Foreskin keratinocyte (primary cell): ENCODE measurements at places on chromosomes 6 and 20. TPM values are rescaled to one million over a fixed set of nuclear protein-coding genes. Genes with fewer than 3 reads are reported as not detected.

Gene KIF25
- not detected in 2 replicates for total RNA-seq

Gene PRDM13
- not detected in 2 replicates for total RNA-seq

Gene GPR63
- 2.8 and 3.2 TPM in 2 replicates for total RNA-seq

Gene OPRL1
- 0.10 and 0.14 TPM in 2 replicates for total RNA-seq

Gene SPTLC3
- 7.8 TPM in 2 replicates for total RNA-seq

Gene PSORS1C1
- 7.4 and 10.5 TPM in 2 replicates for total RNA-seq

DNA sequence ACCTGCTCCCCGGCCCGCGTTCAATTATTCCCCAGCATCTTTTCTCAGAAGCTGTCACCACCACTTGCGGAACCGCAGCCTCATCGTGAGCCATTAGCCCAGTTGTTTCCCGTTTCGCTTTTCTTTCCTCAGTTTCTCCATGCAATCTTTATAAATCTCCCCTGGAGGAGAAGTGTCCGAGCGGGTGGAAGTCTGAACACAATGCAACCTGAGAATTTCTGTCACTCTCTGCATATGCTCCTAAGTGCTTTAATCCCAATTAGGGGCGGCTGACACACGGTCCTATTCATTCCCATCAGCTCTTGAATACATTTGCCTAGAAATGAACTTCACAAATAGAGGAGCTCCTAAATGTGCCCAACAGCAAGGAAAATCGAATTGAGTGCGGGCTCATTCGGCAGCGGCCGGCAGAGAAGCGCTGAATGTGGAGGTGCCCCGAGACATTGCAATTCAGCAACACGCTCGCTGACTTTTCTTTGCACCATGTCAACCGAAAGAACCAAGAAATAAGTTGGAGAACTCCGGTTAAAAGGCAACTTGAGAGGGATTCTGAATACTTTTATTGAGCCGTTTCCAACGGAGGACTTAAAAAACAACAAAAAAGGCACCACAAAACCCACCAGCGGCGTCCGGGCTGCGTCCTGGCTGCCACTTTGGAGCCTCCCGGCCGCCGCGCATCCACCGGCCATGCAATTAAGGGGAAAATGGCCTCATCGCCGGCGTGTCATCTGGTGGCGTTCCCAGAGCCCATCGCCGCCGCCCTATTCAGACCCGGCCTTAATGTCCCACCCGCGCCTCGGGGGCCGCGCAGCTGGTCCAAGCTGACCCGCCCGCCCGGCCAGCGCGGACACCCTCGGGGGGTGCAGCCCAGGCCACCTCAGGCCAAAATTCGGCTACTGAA is 3.9 kb upstream of the PRDM13 start:
- no peak for DNase-seq

DNA sequence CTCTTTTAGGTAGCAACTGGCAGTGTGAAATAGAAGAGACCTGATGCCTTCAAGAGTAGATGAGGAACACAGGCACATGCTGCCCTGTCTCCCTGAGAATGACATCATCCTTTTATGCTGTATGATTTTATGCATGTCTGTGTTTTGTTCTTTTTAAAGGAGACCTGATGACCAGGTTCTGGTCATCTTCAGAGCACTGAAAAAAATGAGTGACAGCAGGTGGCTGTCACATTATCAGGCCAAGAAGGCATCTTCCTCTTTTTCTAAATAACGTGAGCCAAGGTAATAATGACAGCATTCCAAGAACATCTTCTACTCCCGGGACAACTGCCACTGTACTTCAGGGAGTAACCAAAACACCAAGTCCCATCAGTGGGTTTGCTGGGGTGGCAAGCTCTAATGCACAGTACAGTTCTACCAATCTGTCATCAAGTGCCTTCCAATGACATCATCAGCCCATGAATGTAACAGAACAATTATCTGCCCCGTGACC is 28.9 kb downstream of the CNKSR3 start:
- DNase-seq, result no peak

DNA sequence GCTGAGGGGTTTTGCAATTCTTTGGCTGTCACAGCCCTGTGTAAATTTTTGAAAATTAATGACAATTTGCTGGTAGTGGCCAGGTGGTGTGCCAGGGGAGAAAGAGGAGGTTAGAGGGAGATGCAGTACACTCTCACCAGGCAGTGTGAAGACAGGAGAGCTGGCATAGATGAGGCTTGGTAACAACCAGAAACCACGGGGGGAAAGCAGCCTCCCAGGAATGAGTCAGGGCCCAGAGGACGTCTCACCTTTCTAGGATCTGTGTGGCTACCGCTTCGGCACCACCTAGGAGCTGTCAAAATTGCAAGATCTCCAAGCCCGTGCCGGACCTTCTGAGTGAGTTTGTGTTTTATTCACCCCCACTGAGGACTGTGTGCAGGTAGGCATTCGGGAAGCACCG is 171.4 kb downstream of the PACRG start:
- no peak for DNase-seq

DNA sequence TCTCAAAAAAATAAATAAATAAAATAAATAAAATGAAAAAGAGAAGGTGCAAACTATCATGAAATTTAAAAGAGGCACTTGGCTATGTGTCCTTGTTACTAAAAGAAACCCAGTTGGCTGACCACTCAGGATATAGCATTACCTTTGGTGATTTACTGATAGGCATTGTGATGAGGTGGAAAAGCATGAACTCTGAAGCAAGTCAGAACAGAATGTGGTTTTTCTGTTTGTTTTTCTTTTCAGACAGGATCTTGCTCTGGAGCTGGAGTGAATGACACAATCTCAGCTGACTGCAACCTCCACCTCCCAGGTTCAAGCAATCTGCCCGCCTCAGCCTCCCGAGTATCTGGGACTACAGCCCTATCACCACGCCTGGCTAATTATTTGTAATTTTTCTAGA is 31.9 kb downstream of the ZNF184 start:
- peak; percentile 64 for DNase-seq

GRCh38 chr6:53498649-53499048 is 46.3 kb downstream of the GCLC start:
- no peak for DNase-seq

DNA sequence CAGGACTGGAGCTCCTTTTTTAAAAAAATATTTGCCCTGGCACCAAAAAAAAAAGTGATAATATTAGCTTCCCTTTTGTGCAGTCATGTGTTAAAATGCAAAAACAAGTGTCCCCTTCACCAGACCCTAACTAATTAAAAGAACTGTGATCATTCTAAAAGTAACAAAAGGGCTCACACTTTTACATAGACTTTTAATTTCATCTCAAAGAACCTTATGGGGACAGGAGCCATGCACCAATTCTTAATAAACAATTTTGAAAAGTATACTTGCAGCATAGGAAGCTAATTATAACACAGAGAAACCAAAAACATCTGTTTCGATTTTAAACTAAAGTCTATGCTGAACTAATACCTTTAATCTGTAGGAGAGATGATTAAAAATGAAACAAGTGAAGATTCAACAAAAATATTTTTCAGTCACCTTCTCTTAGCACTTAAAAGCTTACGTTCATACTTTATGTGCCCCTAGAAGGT is 17.3 kb downstream of the STX7 start:
- no peak for DNase-seq

- peak; percentile 65 for DNase-seq
Observed at GRCh38 chr6:154996841-154997311, 1.8 kb downstream of the TIAM2 start.

- DNase-seq, result no peak
Observed at GRCh38 chr6:22146931-22147701, 149.7 kb downstream of the PRL start.

DNA sequence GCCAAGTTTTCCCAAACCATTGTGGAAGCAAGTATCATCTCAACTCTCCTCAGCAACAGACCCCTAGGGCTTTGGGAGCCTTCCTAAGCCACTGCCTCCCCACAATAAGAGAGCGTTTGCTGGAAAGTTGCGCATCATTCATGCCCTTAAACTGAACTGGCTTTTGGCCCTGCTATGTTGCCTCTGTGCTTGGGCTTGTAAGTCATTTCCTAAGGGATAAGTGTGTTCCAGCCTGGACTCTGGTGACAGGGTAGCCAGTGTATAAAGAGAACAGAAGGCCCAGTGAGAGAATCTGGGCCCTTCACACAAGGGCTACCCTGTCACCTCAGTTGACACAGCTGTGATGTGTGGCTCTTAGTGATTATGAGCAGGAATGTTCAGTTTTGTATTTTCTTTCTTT is 77.8 kb downstream of the COL9A1 start:
- DNase-seq, result no peak

DNA sequence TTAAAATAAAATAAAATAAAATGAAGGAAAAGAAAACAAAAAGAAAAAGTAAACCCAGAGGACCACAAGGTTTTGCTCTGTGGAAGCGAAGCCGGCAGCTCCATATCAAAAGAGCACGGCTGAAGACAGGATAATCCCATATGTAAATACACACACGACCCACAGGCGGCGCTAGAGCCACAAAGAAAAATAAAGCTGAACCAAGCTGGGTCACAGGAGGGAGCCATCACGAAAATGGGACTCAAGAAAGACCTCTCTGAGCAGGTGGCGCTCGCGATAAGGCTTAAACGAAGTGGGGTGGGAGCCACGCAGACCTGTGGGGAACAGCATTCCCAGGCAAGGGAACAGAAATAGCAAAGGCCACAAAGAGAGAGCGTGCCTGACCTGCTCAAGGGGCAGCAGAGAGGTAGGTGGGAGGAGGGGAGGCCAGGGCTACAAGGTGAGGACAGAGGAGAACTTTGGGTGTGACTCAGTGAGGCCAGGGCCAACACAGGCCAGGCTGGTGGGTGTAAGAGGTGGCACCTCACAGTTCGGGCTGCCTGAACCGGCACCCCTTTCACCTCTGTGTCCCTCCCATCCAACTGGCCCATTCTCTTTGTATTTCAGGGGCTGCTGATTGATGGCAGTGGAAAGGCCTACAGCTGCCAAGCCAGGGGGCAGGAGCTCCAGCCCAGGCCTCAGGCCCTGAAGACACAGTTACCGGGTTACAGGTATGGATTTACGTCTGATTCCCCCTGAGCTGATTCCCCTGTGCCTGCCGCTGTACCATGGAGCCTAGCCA is 26.0 kb downstream of the PTGIS start:
- peak; percentile 32 for DNase-seq

- no peak for DNase-seq
Observed at GRCh38 chr20:47799116-47799715, 13.9 kb upstream of the SULF2 start.

DNA sequence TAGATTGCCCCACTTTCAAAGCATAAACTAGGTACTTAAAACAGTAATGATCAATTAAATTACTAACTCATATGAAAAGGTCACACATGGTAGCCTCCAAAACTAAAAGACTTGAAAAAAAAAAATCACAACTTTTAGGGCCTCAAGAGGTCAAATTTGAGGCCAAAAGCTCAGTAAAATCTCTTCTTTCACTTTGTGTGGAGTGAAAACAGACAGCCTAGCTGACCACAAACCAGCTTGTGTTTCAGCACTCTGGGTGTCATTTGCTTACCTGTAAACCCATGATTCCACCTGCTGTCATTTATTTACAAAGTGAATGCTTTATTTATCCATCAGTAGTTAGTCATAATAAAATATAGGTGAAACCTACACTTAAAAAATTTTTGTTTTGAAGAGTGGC is 34.0 kb downstream of the GNAS start:
- no peak for DNase-seq

DNA sequence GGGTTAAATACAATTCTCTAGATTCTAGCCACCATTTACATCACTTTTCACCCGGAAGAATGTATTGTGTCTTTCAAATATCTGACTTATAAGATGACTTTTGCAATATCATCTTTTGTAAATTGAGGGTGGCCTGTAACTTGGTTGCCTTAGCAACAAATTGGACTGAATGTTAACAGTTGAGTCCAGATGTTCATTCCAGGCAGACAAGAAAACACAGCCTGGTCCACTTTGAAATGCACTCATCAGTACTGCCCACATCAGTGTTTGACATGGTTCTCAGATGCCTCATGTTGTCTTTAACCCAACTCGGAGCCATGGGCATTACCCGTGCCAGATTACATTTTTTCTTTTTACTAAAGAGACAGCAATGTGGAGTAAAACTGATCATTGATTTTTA is 781.6 kb upstream of the CHD6 start:
- no peak for DNase-seq
